ENCODE measurements at places on chromosomes 6 and 20. TPM values are rescaled to one million over a fixed set of nuclear protein-coding genes. Genes with fewer than 3 reads are reported as not detected.

GRCh38 chr20:47137231-47137870, 219.1 kb downstream of the ZMYND8 start:
- no peak for DNase-seq

Gene PDYN
- not detected for polyA plus RNA-seq

DNA sequence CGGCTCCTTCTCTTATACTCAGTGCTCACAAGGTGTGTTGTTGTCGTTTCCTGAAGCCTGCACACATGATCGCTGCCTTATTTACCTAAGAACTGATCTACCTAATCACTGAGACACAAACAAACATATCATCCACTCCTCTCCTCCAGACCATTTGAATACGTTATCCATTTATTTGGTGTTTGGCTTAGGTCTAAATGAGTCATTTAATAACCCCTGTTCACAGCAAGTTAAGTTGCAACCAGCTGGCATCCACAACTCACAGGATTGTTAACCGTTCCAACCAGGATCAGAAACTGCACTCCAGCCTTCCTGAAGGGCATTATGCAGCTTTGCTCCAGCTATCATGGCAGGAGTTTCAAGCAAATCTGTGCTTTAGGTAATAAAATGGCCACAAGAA, 511.1 kb upstream of the MAP3K7 start:
- no peak for DNase-seq

GRCh38 chr20:4797275-4797674, 75.6 kb downstream of the PRND start:
- DNase-seq, result no peak

GRCh38 chr6:161547617-161548016, 273.8 kb upstream of the AGPAT4 start:
- DNase-seq, result no peak

DNA sequence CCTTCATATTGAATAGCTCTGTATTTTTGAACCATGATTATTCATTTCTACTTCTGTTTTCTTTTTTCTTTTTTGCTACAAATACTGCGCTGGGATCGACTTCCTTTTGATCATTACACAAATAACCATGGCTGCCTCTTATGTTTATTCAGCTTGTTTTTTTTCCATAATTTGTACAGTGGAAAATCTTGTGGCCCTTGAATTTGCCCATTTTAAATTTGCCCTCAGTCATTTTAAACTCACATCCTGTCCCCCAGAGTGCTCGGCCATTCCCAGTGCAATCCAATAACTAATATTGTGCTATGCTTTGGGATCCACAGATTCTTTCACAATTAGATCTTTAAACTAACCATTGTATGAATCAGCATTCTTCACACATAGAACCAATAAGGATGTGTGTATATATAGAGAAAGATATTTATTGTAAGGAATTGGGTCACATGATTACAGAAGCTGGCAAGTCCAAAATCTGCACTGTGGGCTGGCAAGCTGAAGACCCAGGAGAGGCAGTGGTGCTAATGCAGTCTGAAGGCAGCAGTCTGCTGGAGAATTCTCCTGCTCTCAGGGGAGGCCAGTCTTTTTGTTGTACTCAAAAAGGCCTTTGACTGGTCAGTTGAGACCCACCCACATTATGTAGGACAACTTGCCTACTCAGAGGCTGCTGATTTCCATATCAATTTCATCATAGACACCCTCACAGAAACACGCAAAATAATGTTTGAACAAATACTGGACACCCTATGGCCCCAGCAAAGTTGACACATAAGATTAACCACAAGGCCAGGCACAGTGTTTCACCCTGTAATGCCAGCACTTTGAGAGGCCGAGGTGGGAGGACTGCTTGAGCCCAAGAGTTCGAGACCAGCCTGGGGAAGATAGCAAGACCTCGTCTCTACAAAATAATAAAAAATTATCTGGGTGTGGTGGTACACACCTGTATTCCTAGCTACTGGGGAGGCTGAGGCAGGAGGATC, 147.1 kb downstream of the MTHFD1L start:
- DNase-seq, result no peak

Gene CD109
- polyA plus RNA-seq, result 23.6 TPM

DNA sequence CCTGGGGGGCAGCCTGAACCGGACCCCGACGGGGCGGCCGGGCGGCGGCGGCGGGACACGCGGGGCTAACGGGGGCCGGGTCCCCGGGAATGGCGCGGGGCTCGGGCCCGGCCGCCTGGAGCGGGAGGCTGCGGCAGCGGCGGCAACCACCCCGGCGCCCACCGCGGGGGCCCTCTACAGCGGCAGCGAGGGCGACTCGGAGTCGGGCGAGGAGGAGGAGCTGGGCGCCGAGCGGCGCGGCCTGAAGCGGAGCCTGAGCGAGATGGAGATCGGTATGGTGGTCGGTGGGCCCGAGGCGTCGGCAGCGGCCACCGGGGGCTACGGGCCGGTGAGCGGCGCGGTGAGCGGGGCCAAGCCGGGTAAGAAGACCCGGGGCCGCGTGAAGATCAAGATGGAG, 636 bp downstream of the SRF start:
- no peak for DNase-seq

Gene STK38
- polyA plus RNA-seq, result 29.8 TPM

GRCh38 chr6:68127074-68127473, 508.0 kb upstream of the ADGRB3 start:
- no peak for DNase-seq

Measured in muscle of leg (tissue), 16 donors.